GM23248 (cell line): ENCODE measurements at places on chromosomes 11 and 22. TPM values are rescaled to one million over a fixed set of nuclear protein-coding genes. Genes with fewer than 3 reads are reported as not detected.

DNA sequence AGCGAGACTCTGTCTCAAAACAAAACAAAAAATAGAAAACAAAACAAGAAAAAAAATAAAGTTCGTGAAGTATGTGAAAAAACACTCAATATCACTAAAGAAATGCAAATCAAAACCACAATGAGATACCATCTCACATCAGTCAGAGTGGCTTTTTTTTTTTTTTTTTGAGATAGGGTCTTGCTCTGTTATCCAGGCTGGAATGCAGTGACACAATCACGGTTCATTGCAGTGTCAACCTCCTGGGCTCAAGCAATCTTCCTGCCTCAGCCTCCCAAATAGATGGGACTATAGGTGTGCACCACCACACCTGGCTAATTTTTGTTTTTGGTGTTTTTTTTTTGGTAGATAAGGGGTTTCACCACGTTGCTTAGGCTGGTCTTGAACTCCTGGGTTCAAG is 37.5 kb downstream of the ATG16L2 start:
- peaks cover 6% of the 10 kb centered on the region for H3K4me1 ChIP-seq
- H3K27ac ChIP-seq: no peak overlapping the region
- H3K36me3 ChIP-seq: no peaks in the 10 kb centered on the region
- no peak for DNase-seq
- H3K4me3 ChIP-seq: no peak overlapping the region

GRCh38 chr11:35141571-35141971 is 2.6 kb downstream of the CD44 start:
- peak overlapping the region; percentile 97 for H3K27ac ChIP-seq
- peak; percentile 66 for DNase-seq
- no peaks in the 10 kb centered on the region for H3K27me3 ChIP-seq
- H3K4me3 ChIP-seq: peak overlapping the region; percentile 95
- H3K4me1 ChIP-seq: peaks cover 46% of the 10 kb centered on the region
- H3K36me3 ChIP-seq: peaks cover 24% of the 10 kb centered on the region

DNA sequence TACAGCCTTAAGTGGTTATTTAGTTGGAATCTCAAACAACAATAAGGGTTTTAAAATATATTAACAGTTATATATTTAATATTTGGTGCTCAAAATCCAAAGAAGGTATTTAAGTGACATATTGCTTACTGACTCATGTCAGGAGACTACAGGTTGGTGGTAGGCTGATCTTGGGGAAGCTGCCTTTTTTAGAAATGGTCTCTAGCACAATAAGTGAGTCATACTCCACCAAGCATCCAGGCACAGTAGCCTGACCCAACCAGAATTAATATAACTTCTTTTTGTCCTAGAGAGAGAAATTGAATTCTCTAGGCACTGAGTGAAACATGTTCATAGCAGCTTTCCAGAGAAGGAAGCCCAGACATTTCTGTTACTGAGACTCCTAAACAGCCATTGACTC is 868.5 kb upstream of the TENM4 start:
- no peak overlapping the region for H3K4me3 ChIP-seq
- H3K36me3 ChIP-seq: no peaks in the 10 kb centered on the region
- no peaks in the 10 kb centered on the region for H3K27me3 ChIP-seq

Gene SESN3
- 19.2 TPM in 2 replicates for total RNA-seq

GRCh38 chr11:100800202-100800601 is 113.1 kb downstream of the ARHGAP42 start:
- no peaks in the 10 kb centered on the region for H3K36me3 ChIP-seq
- no peaks in the 10 kb centered on the region for H3K4me1 ChIP-seq
- DNase-seq: no peak
- no peak overlapping the region for H3K4me3 ChIP-seq
- no peak overlapping the region for H3K27ac ChIP-seq

DNA sequence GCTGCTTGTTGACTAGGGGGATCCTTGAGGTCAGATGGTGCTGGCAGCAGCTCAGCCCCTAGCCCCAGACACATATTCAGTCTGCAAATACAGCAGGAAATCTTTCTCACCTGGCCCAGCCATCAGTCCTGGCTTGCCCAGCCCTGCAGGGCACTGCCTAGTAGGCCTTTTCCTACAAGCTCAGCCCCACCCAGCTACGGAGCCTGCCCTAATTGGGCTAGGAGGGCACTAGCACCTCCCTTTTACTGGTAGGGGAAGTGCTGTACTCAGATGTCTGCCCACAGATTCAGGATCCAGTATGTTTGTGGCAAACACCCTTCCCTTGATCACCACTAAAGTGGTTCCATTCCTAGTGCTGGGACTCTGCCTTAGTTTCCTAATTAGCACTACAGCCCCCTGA is 257.1 kb upstream of the CADM1 start:
- H3K36me3 ChIP-seq: no peaks in the 10 kb centered on the region
- no peaks in the 10 kb centered on the region for H3K4me1 ChIP-seq
- peaks cover 11% of the 10 kb centered on the region for H3K27me3 ChIP-seq
- H3K27ac ChIP-seq: no peak overlapping the region

- no peaks in the 10 kb centered on the region for H3K4me1 ChIP-seq
- H3K27ac ChIP-seq: no peak overlapping the region
- no peak for DNase-seq
- no peaks in the 10 kb centered on the region for H3K36me3 ChIP-seq
- no peak overlapping the region for H3K4me3 ChIP-seq
Observed at GRCh38 chr22:26903030-26903856, 245.9 kb downstream of the MIAT start.

DNA sequence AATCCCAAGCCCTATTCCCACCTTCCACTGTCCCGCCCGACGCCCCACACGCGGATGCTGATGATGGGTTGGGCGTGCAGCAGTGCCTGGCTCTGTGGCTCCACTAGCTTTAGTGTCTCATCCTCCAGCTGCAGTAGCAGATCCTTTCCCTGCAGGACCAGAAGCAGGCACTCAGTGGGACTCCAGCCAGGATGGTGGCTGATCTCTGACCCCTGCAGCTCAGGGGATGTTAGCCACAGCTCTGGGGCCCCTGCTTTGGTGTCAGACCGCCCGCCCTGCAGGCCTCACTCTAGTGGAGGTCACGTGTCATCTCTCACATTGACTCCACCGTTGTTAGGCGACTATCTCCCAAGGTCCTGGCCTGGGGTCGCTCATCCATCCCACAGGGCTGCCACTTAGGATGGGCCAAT is 11.8 kb downstream of the SMPD1 start:
- no peak overlapping the region for H3K27ac ChIP-seq
- H3K4me3 ChIP-seq: no peak overlapping the region
- H3K4me1 ChIP-seq: peaks cover 12% of the 10 kb centered on the region

DNA sequence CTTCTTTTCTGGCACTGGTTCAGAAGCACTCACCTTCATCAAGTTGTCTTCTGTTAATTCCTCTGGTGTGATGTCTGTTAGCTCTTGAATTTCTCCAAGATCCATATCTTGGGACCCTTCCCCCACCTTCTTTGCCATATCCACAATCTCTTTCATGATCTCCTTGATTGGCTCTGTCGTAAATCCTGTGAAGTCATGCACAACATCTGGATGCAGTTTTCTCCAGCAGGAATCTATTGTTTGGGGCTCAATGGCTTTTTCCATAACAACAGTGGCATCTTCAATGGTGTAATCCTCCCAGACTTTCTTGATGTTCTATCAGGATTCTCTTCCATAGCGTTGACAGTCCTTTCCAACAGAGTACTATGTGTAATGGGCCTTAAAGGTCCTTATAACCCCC is 96.9 kb downstream of the CSTPP1 start:
- no peaks in the 10 kb centered on the region for H3K4me1 ChIP-seq
- peak; percentile 36 for DNase-seq
- H3K27ac ChIP-seq: no peak overlapping the region
- H3K27me3 ChIP-seq: no peaks in the 10 kb centered on the region

DNA sequence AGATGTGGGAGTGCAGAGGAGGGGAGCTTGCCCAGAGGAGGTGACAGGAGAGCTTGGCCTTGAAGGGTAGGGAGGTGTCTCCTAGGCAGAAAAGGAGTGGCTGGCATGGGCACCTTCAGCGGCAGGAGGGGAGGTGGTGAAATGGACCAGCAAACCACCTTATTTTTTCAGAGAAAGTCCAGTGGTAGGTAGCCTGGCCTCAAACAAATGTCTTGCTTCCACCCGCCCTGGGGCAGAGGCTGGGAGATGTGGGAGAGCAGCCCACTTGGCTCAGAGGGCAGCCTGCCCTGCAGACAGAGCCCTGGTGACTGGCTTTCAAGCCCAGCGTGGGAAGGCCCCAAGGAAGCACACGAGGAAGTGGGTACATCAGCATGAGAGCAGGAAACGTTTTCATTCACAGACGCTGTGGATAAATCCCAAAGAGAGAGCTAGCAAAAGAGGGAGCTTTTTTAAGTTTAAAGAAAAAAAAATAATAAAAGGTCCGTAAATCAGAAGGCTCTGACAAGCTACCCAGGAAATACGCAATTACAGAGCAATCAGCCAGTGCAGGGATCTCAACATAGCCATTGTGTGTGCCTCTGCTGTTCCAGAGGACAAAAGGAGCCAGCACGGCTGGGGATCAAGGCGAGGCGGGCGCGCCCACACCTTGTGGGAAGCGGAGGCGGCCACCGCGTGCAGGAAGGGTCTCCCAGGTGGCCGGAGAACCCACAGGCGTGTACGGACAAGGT is 238.7 kb upstream of the PLET1 start:
- no peak for DNase-seq
- no peak overlapping the region for H3K27ac ChIP-seq
- peaks cover 5% of the 10 kb centered on the region; the same call in 1 of the 2 replicates for H3K27me3 ChIP-seq
- H3K4me1 ChIP-seq: peaks cover 9% of the 10 kb centered on the region

GRCh38 chr11:66386171-66387069 is 14.9 kb upstream of the SLC29A2 start:
- peak overlapping the region; percentile 64 for H3K4me3 ChIP-seq
- H3K27me3 ChIP-seq: no peaks in the 10 kb centered on the region; the same call in 1 of the 2 replicates
- peak; percentile 84 for DNase-seq
- no peaks in the 10 kb centered on the region for H3K36me3 ChIP-seq
